ENCODE measurements at places on chromosomes 7 and 10.

DNA sequence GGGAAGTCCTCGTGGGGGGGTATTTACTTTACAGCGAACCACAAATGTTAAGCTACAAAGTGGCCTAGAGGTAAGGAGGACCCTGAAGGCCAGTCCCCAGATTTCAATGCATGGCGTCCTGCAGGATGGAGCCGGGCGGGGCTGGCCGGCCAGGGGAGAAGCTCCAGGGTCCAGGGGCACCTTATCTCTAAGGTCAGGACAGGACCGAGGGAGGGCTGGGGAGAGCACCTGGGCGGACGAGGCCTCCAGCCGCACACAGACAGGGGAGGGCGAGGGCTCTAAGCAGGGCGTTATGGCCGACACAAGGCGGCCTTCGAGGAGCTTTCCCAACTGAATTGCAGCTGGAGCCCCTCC is 96.4 kb upstream of the DIP2C start:
- peak; percentile 18 for DNase-seq

- DNase-seq = no peak
Observed at GRCh38 chr7:48058990-48059389, 23.6 kb downstream of the C7orf57 start.

DNA sequence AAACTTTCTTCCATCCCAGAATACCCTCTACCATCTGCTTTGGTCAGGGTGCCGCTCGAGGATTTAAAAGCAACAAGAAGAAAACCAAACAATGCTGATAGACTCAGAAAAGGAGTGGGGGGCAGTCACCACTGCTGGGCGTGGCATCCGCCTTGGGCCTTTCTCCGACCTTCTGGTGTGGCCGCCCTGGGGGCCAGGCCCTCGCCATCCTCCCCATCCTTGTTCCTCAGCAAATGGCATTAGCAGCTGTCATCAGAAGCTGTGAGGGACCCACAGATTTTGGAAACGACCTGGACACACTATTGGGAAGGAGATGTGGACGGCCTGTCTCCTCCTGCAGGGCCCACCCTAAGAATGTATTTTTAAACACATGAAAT is 4.0 kb downstream of the ZNF511 start:
- DNase-seq = no peak

DNA sequence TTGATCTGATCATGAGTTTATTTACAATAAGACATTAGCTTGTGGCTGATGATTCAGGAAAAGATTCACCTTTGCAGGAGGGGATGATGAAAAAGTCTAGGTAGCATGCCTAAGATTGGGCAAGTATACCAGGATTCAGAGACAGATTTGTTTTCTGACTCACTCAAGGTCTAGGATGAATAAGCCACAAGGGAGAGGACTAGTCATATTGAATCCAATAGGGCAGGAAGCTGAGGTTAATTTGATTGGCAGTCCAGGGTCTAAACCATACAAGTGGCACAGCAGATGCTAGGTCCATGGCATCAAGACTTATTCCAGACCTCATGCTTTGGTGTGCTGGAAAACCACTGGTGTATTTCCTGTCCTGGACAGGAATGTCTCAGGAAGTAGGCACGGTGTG is 1133.4 kb downstream of the XPNPEP1 start:
- DNase-seq = no peak

DNA sequence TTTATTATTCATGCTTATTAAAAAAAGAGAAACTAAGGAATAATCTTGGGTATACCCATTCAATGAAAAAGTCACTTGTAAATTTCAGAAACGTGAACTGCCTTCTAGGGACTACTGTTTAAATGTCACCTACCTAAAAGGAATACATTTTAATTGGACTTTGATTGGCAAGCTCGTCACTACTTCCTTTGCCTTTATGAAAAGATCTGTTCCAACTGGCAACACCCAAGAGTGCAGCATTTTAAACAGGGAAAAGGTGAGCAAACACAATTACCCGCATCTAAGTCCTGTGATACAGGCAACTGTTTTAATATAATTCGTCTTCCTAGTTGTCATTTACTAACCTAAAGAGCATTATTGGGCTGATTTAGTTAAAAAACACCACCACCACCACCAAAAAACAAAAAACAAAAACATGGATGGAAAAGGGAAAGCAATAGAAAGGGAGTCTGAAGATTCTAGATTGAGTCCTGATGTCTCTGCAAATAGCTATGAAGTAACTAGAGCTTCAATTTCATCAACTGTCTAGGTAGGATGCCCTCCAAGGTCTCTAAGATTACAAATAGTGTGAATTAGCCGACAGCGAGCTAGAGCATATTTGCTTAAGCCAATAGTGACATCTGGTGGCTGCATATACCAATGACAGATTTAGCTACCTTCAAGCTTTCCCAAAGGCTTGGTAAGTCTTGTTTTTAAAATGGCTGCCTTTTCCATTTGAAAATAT is 33.8 kb upstream of the ICA1 start:
- DNase-seq = peak; percentile 70

GRCh38 chr7:91045606-91046005 is 218.6 kb upstream of the FZD1 start:
- DNase-seq = no peak

DNA sequence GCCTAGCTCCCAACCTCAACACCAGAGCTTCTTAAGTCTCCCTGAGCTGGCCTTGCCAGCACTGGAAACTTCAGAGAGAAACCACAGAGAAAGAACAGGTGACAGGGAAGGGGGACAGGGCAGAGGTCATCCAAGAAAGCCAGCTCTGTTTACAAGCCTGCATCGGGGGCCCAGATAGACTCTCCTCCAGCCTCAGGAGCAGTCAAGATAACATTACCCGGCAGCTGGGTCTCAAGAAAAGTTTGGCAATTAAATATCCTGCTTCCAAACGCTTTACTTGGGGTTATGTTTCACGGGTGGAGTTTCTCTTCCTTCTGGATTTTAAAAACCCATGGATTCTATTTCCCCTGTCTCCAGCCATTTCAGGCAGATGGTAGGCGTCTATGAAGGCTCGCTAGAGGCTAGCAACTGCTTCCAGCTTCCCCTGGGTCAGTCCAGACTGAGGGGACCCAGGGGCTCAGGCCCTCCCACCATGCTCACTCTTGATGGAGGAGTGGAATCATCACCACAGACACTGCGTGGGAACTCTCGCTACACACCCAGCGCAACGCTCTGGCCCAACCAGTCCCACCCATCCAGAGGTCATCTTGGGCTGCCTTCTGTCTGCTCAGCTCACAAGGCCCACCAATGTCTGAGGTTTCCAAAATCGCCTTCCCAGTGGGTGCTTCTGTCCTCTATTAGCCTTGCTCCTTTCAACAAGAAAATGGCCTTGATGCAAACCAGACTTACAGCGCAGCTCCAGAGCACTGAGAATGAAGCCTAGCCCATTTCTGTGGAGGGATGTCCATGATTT is 48.8 kb downstream of the SH3PXD2A start:
- DNase-seq = no peak

DNA sequence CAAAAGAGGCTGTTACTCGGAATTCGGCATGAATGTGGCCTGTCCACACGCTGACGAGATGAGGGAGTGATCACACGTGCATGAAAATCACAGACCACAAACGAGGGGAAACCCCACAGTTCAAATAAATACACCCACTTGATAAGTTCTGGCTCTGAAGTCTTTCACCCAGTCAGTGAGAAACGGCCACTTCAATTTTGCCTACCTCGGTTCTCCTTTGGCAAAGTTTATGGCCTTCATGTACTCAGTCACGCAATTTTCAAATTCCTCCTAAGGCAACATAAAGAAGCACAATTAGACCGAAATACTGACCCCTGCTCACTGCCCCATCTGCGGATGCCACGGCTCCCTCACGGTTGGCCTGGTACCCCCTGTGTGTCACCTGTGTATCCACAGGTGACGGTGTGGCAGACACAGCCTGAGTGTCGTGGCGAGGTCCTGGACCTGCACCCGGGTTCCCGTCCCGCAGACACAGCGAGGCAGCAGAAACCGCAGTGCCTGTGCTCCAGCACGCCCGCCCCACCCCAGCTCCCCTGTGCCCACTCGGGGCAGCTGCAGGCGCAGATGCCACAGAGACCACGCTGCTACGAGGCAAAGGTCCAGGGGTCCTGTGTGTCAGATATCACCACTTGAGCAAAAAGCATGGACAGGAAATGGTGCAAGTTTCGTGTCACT is 1.4 kb downstream of the CFAP46 start:
- no peak for DNase-seq

GRCh38 chr7:151309311-151309710 is 32.3 kb upstream of the NUB1 start:
- DNase-seq = no peak

DNA sequence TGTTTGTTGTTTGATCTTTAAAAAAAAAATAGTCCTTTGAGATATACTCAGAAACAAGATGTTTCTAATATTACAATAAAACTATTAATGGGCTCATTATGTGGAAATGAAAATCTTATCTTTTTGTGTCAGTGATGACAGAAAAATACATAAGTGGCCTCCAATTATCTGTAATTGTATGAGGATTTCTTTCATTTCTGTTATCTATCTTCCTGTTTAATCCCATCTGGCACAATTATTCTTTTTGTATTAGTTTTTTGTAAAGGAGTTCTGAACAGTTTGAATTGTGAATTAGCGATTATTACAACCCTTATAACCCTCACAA is 270.8 kb downstream of the BBS9 start:
- no peak for DNase-seq

DNA sequence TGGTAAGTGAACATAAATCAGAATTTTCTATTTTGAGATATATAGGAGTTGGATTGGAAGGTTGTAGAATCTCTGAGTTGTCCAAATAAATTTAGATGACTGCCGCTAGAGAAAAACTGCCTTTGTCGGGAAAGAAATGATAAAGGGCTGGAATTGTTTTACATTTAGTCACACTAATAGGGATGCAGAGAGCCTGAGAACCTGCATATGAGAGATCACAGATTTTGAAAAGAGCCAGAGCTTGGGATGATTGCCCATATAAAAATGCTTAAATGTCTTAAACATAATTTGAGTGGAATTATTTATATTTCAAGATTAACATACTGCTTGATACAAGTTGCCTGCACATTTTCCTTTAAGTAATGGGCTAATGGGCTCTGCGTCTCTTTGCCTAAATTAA is 660.5 kb downstream of the NRG3 start:
- DNase-seq = no peak
